Anterior cingulate cortex (tissue), 58 donors: ENCODE measurements at places on chromosomes 5 and 9.

GRCh38 chr9:134458207-134459108 is 132.2 kb downstream of the RXRA start:
- DNase-seq, result no peak

- DNase-seq, result no peak
These were observed 25.7 kb downstream of the DPYSL3 start for GRCh38 chr5:147483961-147484707.

- peak; percentile 45 for DNase-seq
These were observed 31.4 kb downstream of the KCTD16 start for GRCh38 chr5:144202072-144202471.

GRCh38 chr9:28747351-28747985 is 1174.2 kb upstream of the C9orf72 start:
- DNase-seq, result no peak

- no peak for DNase-seq
These were observed 99.8 kb upstream of the SPATA31C2 start for GRCh38 chr9:88237991-88238571.

DNA sequence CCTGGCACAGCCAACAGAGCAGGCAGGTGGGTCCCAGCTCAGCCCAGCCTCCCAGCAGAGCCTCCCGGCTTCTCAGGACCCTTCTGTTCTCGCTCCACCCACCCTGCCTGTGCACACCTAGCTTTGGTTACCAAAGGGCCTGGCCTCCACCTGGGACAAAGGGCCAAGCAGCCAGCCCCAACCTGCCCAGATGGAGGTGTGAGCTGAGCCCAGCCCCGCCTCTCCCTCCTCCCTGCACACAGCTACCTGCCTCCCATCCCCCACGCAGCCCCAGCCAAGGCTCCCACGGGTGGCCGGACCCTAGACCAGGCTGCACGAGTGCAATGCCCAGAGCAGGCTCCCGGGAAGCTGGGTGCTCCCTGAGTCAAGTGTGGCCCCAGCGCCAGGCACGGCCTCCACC is 5.6 kb downstream of the TPRN start:
- no peak for DNase-seq

DNA sequence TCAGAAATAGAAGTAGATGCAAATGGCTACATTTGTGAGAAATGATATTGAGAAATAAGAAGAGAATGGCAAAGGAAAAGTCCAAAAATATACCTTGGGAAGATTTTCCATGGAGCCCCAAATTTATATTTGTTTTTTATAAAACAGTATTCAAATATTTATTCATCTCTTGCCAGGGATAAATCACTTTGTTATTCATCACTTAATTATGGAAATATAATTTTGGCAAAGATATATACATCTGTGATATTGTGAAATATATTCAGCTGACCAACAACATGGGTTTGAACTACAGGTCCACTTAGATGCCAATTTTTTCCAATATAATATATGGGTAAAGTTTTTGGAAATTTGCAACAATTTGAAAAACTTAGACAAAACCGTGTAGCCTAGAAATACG is 19.7 kb upstream of the RAPGEF6 start:
- DNase-seq, result no peak

DNA sequence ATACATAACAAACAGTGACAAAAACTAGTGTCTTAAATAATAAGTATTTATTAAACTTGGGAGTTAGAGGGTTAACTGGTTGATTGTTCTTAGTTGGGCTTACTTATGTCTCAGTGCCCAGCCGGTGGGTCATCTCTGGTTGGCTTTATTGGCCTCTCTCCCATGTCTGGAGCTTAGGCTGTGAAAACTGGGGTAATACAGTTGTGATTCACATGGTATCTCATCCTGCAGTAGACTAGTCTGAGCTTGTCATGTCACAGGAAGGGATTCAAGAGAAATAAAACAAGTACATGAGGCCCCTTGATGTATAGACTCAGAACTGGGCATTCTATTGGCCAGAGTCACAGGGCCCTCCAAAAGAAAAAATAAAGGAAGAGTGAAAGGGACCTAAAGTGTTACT is 466.4 kb upstream of the SMC2 start:
- no peak for DNase-seq

DNA sequence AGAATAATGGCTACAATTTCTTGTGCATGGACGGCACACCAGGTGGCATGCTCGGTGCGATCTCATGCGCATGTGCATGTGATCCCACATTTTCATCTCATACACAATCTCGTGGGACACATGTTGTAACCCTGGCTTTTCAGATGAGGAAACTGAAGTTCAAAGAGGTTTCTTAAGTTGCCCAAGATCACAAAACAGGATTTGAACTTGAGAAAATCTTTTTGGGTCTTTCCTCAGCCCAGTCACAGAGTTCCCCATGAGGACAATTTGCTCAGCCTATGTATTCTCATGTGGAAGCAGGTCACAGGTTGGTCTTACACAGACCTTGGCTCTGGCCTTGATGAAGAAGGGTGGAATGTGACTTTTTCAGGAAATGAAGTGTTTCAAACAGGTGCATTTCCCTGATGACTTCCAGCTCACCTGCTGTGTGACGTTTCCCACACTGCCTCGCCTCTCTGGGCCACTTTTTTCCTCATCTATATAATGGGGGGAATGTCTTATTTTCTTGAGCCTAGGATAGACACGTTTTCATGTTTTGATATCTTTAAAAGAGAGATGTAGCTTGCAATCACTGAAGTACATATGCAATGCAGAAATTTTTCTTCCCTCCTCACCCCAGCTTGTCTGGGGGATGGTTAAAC is 7.1 kb upstream of the ORM1 start:
- DNase-seq, result no peak

- no peak for DNase-seq
These were observed 500.2 kb upstream of the CDH6 start for GRCh38 chr5:30693326-30693725.
